Activated T-cell treated with anti-CD3 and anti-CD28 coated beads for 1 hour (primary cell): ENCODE measurements at places on chromosomes 16 and 17.

- DNase-seq, result no peak
Measured at GRCh38 chr17:77106874-77107358, 33.9 kb upstream of the SEC14L1 start.

- DNase-seq, result no peak
Measured at GRCh38 chr16:67430504-67430976, 381 bp upstream of the HSD11B2 start.

DNA sequence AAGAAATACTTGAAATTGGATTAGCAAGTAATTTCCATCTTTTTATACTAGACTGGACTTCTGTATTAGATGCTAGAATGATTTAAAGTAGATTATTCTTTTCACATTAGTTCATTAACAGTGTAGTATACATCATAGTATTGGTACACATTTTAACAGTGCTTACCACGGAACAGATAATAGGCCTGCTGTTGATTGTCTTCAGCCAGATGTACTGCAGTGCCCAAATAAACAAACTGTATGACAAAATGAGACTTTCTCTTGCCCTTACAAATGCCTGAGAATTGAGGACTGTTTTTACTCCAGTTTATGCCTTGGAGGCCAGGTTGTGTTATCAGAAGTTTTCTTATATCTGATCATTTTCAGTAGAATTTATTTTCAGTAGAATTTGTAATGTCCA is 631 bp downstream of the EVI2A start:
- no peak for DNase-seq

GRCh38 chr17:7633093-7633492 is 3.2 kb downstream of the SHBG start:
- DNase-seq, result no peak

DNA sequence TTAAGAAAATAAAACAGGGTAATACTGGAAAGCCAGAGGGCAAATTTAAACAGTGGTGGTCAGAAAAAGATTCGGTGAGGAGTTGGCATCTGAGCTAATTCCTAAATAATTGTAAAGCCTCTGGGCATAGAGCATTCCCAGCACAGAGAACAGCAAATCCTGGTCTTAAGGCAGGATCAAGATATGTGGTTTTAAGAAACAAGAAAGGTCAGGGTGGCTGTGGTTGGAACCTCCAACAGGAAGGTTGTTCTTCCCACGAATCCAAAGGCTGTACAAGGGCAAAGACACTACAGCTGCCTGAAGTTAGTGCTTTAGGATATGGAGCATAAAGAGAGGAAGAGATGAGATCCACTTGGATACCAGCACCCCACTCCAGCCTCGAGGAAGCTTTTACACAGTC is 114.6 kb downstream of the ZNF18 start:
- DNase-seq, result no peak

GRCh38 chr16:20948444-20948843 is 47.9 kb downstream of the LYRM1 start:
- no peak for DNase-seq

GRCh38 chr16:55700067-55700466 is 44.3 kb downstream of the SLC6A2 start:
- no peak for DNase-seq
